DMS153 (cell line): ENCODE measurements at places on chromosomes 12 and 14.

- DNase-seq = no peak
Observed at GRCh38 chr14:33833706-33834465, 117.0 kb downstream of the EGLN3 start.

GRCh38 chr14:82657186-82657675 lies 1123.6 kb upstream of the SEL1L start:
- no peak for DNase-seq

DNA sequence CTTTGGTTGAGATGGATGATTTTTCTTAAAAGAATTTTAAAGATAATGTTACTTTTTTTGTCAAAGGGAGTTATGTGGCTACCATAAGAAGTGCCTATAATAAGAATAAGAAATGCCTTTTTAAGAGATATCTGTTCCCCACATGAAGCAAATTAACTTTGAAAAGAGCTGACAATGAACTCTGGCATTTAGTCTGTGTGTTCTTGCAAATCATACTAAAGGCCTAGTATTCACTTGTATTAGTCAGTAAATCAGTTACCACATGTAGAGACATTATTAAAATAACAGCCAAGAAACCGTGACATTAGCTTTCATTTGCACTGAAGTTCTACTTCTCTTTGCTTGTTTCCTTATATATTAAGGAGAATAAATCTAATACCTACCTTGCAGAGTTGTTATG lies 296.3 kb downstream of the CCDC91 start:
- no peak for DNase-seq

GRCh38 chr12:129887101-129887500 lies 16.7 kb downstream of the TMEM132D start:
- DNase-seq = peak; percentile 96

GRCh38 chr12:114393569-114393968 lies 12.4 kb downstream of the TBX5 start:
- no peak for DNase-seq

GRCh38 chr12:19415563-19415962 lies 23.7 kb upstream of the AEBP2 start:
- no peak for DNase-seq

DNA sequence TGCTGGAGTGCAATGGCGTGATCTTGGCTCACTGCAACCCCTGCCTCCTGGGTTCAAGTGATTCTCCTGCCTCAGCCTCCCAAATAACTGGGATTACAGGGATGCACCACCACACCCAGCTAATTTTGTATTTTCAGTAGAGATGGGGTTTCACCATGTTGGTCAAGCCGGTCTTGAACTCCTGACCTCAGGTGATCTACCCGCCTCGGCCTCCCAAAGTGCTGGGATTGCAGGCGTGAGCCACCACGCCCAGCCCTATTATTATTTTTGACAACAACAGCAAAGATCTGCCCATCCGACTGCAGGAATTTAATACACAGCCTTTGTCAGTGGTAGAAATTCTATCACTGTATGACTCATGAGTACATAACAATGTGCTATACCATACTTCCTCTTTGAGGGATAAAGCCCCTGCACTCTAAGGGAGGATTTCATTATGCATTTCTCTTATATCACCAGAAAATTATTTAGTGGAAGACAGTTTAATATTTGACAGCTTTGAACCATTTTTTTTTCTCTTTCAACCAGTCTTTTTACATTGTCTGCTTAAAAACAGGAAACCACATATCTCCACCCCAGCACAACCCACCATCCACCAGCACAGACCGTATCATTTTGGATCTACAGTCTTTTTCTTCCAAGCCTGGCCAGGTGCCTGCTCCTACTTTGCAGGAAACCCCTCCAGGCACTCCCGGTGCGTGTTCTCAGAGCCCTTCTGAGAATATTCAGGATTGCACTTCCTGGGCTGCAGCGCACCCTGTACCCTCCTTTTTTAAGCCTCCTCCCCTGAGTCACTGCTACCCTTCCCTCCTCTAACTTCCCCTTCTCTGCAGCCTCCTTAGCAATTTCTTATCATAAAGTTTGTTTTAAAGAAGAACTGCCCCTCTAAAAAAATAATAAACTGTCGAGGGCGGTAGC lies 594 bp downstream of the ARHGDIB start:
- DNase-seq = no peak

DNA sequence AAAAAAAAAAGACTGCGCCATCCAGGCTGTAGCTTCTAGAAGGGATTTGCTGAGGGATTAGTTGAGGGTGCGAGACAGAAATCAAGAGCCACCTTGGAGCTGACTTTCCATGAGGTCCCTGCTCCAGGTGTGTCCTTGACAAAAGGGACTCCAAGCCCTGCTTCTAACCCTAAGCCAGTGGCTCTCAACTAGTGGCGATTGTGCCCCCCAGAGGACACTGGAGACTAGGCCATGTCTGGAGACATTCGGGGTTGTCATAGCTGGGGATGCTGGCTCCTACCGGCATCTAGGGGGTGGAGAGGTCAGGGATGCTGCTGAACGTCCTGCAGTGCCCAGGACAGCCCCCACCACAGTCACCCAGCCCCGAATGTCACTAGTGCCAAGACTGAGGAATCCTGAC lies 40.6 kb downstream of the SPRING1 start:
- DNase-seq = peak; percentile 56

GRCh38 chr12:43835264-43835655 lies 621 bp upstream of the TMEM117 start:
- DNase-seq = no peak

DNA sequence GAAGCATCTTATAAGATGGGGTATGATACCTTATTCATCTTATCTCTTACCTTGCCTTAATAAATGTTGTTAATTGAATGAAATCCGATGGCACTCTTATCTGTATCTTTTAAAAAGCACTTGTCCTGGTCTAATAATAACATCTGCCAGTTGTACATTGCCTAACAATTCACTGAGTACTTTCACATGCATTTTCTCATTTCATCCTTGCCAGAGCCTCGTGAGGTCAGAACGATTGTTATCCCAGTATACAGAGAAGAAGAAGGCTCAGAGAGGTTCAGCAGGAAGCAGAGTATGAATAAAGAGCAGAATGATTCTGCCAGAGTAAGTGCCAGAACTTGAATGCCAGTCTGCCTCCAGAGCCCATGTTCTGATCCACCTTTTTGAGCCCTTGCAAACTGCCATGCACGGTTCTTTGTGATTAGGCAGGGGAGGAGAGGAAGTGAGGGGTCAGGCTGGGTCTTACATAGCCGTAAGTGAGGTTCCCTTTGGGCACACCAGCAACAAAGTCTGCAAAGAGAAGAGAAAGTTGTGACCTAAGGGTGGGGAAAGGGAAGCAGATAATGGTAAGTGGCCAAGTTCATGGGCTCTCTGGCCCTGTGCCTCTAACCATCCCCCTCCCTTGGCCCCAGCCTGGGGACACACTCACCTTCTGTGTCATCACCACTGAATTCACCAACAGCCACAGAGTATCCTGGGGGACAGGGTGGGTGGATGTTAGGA lies 11.7 kb downstream of the ITGA5 start:
- no peak for DNase-seq

- no peak for DNase-seq
Observed at GRCh38 chr12:19546611-19547162, 107.4 kb downstream of the AEBP2 start.

- DNase-seq = no peak
Observed at GRCh38 chr12:46436747-46437146, 64.2 kb upstream of the SLC38A2 start.

- DNase-seq = no peak
Observed at GRCh38 chr12:101424620-101425019, 17.0 kb upstream of the ARL1 start.

DNA sequence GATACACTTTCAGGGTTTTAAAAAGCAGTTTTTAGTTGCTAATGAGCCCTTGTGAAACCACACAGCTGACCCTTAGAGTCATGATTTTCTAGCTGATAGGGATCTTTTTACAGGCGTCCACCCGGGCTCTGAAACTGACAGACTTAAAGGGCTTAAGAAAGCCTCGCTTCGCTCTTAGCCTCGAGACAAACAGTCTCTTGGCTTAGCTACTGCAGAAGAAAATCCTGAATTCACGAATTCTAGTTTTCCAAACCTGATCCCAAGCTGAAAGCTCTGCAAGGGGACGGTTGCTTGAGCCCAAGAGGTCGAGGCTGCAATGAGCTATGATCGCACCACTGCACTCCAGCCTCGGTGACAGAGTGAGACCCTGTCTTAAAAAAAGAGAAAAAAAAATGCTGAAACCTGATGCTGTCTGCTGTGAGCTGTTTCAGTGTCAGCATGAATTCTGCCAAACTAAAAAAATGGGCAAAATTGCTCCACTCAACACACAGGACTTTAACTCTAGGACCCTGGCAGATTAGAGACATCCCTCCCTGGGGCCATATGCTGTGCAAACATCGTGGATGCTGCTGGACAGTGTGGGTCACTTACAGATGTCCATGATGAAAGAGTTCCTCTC lies 3.1 kb upstream of the HPD start:
- no peak for DNase-seq

GRCh38 chr12:107484941-107485340 lies 200.7 kb upstream of the PWP1 start:
- no peak for DNase-seq

- DNase-seq = no peak
Observed at GRCh38 chr12:79618848-79619404, 71.8 kb downstream of the PAWR start.

DNA sequence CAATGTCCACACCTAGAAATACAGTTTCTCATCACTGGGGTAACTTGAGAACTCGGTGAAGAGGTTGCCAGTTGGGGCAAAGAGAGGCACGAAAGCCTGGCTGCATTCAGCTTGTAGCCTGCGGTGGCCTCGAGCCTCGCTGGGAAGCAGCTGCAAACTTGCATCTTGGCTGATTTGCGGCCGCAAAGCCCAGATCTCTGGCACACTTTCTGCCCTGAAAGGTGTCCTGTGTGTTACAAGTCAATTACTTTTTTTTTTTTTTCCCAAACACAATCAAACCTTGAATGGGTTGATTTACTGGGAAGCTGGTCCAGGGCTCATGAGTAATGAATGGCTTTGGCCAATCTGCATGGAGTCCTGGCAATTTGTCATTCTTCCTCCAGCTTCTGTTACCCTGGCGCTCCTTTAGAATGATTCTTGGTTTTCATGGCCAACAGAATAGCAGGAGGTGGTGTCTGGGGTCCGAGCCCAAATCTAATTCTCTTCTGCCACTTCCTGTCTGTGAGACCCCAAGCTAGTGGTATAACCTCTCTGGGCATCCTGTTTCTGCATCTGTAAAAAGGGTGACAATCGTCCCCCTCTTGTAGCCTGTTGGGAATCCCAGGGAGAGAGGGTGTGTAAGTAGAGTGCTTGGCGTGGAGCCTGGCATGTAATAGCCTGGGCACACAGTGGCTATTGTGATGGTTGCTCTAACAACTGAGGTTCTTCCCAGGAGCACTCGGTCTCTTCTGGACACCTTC lies 6.7 kb downstream of the BCL7A start:
- DNase-seq = no peak

- DNase-seq = no peak
Observed at GRCh38 chr12:42705863-42706262, 116.3 kb upstream of the PRICKLE1 start.

- no peak for DNase-seq
Observed at GRCh38 chr12:113090740-113091139, 34.2 kb downstream of the DTX1 start.

- no peak for DNase-seq
Observed at GRCh38 chr14:105139212-105139825, 29.3 kb downstream of the JAG2 start.

DNA sequence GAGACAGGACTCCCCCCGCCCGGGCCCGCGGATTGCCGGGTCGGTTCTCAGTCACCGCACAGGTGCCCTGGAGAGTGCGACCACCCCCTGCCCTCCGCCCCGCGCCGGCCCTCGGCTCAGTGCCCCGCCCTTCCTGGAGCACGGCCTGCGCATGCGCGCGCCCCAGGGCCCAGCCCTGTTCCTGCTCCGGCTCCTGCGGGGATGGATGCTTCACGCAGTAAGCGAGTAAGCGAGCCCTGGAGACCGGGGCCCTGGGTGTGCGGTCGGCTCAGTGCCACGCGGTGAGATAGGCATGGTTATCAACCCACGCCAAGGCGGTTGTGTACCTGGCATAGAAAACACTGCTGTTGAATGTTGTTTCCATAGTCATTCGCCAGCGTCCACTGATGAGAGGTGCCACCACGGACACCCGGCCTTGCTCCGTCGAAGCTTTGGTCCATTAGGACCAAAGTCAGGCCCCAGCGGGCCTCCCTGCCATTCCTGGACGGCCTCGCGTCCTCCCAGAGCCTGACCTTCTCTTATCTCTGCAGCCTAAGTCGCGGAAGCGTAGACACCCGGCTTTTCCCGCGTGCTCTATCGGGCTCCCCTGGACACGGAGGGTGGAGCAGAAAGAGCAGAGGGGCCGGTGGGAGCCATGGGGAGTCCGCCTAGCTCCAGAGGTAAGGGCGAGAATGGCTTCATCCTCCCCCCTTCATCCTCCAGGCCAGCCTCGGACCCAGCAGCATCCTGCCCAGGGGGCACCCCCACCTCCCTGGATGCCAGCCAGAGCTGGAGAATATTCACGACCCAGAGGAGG lies 90.6 kb downstream of the PAPOLA start:
- DNase-seq = no peak

DNA sequence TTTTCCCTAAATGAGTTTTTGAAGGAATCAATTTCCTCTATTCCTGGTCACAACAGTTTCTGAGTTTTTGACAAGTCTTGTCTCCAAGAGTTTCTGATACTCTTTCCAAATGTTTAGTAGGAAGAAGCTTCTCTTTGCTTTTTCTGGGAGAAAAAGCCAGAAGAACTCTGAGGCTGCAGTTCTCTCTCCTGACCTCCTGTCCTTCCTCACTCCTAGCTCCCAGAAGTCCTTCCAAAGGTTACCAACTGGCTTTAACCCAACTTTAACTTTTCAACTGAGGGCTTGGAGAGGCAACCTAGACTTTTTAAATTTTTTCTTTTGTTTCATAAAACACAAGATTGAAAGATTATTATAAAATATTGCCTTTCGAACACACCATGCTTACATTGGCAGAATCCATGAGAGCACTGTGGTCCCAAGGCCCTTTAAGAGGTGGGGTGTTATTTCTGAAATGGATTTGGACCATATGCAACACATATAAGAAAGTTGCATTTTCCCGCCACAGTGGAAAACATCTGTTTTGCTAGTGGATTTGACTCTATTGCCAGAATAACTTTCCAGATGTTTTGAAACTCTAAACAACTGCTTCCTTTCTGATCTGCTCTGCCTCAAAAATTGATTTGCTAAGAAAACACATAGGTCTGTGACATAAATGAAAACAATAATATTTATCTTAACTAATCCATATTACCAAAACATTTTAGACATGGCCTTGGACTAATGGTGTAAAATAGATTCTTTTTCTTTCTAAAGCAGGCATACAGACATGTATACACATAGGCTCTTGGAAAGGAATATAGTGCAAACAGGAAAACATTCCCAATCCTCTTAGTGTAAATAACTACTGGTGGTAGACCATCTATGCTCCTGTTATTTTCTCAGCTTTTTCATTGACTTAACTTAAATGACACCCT lies 22.3 kb upstream of the EPS8 start:
- DNase-seq = no peak

DNA sequence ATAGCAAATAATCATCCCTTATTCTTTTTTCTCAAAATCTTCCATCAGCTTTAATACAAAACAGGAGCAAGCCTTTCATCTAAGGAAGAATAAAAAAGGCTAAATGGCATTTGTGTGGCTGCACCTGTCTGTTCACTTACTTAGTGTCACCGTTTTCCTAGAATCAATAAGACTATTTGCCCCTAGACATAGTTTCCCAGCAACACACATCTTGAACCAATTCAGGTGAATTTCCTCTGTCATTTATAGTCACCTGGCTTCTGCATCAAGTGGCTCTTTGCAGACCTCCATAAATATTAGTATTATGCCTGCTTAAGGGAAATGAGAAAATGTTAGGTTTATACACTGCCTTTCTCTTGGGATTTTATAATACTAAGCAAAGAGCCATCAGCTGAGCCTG lies 17.4 kb upstream of the GCH1 start:
- peak; percentile 79 for DNase-seq
